ENCODE measurements at places on chromosomes 6 and 20.

DNA sequence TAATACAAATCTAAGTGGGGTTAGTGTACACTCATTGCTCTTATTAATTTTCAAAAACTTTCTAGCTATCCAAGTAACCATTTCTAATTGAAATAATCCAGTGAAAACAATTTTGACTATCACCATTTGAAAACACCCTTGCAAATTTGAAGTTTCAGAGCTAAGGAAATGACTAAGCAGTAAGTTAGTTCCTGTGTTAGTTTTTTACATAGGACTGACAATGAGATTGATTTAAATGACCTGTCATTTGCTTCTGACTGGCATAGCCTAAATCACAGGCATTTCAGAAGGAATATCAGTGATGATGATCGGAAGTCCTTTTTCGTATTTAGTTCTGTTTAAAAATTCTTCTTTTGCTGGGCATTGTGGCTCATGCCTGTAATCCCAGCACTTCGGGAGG, 27.0 kb downstream of the STK4 start:
- DNase-seq, result no peak

DNA sequence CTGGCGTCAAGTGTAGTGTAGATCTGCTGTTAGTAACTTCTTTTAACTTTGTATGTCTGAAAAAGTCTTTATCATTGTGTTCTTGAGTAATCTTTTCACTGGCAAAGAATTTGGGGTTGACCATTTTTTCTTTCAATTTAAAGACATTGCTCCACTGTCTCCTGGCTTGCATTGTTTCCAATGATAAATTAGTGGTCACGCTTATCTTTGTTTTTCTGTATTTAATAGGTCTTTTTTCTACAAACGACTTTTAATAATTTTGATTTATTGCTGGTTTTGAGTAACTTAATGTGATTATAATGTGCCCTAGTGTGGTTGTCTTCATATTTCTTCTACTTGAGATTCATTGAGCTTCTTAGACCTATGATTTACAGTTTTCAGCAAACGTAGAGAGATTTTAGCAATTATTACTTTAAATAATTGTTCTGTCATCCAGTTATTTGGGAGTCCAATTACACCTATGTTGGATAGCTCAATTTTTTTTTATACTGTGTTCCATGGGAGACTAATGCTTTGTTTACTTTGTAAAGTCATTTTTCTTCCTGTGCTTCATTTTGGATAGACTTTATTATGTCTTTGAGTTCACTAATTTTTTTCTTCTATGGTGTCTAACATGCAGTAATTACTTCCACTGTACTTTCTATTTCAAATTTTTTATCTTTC, 38.3 kb upstream of the HEY2 start:
- no peak for DNase-seq

DNA sequence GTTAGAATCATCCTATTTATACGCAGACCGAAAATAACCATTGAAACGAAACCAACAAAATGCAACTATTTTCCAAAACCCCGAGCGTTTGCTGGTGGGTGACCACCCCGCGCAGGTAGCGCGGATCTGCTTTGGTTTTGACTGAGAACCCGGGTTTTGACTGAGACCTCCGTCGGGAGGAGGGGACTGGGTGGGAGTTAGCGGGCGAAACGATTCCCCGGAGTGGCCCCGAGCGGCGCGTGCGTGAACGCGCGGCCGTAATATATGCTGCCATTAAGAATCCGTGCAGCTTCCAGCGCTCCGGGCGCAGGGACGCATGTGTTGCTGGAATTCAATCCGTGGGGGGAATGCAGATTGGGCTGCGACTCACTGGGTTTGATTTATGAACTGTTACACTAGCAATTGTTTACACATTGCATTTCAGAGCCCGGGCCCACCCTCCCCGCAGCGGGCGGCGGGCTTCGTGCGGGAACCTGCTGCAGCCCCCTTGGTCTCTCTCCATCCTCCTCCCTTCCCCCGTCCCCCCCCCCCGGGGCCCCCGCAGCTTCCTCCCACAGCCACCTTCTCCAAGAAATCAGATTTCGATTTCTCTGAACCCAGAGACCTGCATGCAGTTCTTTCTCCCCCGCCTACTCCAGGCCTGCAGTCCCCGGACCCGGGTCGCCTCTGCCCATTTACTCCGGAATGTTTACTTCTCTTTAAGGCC, 9.9 kb downstream of the NRN1 start:
- no peak for DNase-seq

GRCh38 chr6:89662659-89663223, 24.2 kb upstream of the LYRM2 start:
- no peak for DNase-seq

GRCh38 chr6:113755449-113756289, 101.5 kb upstream of the MARCKS start:
- no peak for DNase-seq

- DNase-seq, result no peak
Observed at GRCh38 chr20:62361799-62362589, 5.1 kb downstream of the LAMA5 start.

- no peak for DNase-seq
Observed at GRCh38 chr6:168082860-168083513, 4.0 kb upstream of the FRMD1 start.

GRCh38 chr6:147715035-147715434, 206.5 kb downstream of the SAMD5 start:
- DNase-seq, result no peak

DNA sequence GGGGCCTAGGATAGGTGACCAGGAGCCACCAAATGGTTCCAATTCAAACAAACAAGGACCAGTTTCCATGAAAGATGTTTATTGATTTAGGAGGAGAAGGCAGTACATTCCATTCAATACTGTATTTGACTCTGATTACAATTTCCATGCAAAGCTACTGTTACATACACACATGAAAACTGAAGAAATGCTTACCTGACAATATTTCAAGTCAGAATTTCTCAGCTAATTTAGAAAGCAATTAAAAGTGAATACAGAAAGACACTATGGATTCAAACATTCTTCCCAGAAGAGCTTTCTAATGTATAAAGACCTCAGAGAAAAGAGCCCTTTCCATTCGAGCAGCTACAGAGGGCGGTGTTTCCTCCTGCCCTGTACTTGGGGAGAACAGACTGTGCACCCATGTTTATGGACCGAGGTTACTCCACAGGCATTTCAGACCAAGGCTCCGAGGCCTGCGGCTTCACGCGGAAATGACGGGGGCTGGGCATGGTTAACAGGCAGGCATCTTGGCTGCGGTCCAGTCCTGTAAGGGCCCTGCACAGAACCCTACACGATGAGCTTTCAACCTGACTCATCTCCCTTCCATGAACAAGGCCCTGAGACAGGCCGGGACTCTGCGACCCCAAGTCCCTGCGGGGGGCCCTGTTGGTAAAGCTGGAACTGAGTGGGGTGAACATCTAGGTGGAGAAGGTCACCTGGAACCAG, 25.7 kb upstream of the TCFL5 start:
- DNase-seq, result peak; percentile 89

DNA sequence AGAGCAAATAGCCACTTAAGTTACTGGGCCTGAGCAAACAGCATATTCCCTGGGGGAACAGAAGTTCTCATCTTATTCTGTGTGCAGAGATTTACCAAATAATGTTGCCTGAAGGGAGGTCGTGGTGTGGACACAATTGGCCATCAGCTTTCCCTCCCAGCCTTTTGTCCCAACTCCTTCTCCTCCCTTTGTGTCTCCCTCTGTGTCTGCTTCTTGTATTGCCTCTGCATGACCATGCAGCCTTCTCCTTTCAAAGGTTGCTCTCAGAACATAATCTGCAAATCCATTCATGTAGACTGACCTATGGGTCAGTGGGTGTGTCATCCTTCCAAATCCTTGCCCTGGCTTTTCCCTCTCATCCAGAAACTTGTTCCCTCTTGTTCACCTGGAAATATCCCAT, 150.3 kb upstream of the INSM1 start:
- no peak for DNase-seq

GRCh38 chr6:134532694-134533624, 215.0 kb upstream of the SGK1 start:
- DNase-seq, result no peak

GRCh38 chr6:34094474-34095135, 51.3 kb downstream of the GRM4 start:
- DNase-seq, result no peak

DNA sequence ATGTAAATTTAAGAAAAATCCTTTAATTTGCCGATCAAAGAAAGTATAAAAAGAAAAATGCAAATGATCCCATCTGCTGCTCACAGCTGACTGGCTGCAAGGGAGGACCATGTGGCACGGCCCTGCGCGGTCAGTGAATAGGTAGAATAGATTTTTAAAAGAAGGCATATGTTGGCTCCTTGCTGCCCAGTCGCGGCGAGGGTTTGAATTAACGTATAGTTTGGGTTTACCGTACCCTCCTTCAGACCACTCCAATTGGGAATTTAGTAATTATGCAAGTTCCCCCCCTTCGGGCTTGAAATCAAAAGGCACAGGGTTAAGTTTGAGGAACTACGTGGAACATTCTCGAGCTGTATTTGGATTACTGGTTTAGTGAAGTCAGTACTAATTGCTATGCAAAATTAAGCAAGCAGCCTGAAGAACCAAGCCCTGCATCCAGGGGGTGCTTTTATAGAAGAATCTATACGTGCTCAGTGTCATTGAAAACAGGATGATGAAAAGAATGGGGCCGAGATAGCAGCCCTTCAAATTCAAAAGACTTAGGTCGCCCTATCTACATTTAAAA, 1.1 kb upstream of the BEND3 start:
- no peak for DNase-seq

- DNase-seq, result no peak
Observed at GRCh38 chr20:36155991-36156390, 1.5 kb downstream of the EPB41L1 start.

DNA sequence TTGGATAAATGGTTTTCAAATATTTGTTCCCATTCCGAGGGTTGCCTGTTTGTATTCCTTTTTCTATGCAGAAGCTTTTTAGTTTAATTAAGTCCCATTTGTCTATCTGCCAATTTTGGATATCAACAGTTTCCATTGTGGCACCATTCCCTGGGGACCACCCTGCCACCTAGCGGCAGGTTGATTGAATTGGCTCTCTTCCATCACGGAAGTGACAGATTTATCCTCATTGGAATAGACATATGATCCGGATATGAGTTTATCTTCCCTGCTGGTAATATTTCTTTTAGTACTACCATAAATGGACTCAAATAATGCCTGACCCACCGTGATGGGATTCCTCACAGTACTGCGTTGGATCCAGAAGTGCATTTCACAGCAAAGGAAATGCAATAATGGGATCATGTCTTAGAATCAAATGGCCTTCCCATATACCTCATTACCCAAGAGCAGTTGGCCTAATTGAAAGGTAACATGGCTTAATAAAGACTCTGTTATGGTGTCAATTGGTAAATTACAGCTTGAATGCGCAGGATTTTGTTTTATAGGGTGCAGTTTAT, 327.0 kb downstream of the BMP2 start:
- no peak for DNase-seq

GRCh38 chr6:3575166-3575565, 118.3 kb upstream of the SLC22A23 start:
- DNase-seq, result no peak

GRCh38 chr6:134182528-134182927, 130.1 kb upstream of the SLC2A12 start:
- no peak for DNase-seq

GRCh38 chr20:57212534-57213276, 53.7 kb downstream of the BMP7 start:
- DNase-seq, result no peak

DNA sequence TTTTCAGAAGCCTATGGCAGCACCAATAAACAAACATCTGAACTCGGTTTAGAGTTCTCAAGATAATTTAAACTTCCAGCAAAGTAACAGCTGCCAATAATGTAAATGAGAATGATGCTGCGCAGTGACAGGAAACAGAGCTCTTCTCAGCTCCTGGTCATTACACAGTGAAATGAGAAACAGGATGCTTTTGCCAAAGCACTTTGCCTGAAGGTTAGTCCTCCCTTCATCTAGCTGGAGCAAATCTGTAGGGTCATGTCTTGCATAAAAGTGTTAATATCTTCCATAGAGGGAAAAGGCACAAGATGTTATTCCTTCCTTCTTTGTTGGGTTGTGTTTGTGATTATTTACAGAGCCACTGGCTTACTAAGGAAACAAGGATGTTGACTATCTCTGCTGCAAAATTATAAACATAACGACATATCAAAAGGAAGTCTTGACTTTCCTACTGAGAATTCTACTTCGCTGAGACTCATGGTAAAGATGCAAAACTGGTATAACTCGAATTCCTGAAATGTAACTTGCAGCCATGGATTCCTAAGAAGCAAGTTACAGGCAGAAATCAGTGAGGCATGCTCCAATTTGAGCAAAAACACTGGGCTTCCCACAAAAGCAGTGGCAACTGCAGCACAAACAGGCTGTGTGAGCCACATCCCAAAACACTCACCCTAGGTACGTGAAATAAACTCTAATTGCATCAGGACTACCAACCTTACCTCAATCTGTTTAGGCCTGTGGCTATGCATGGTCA, 102.5 kb upstream of the BEND6 start:
- DNase-seq, result no peak

GRCh38 chr6:56640374-56640773, 2.3 kb downstream of the DST start:
- DNase-seq, result no peak

DNA sequence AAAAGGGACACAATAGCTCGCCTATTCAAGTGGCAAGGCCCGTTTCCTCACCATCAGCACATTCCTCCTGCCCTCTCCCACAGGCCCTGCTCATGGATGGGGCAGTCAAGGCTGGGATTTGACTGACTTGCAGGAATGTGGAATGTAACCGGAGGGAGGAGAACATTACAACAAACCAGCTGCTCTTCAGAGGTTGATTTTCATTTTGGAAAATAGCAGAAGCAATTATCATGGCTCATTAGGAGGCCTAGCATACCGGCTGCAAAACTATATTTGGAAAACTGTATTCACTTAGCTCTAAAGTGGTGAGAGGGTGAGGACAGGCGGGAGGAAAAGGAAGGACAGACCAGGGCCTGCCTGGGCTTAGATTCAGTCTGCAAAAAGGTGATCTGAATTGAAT, 283.7 kb downstream of the CD83 start:
- DNase-seq, result no peak

GRCh38 chr6:35370124-35370741, 27.9 kb downstream of the PPARD start:
- DNase-seq, result peak; percentile 98

DNA sequence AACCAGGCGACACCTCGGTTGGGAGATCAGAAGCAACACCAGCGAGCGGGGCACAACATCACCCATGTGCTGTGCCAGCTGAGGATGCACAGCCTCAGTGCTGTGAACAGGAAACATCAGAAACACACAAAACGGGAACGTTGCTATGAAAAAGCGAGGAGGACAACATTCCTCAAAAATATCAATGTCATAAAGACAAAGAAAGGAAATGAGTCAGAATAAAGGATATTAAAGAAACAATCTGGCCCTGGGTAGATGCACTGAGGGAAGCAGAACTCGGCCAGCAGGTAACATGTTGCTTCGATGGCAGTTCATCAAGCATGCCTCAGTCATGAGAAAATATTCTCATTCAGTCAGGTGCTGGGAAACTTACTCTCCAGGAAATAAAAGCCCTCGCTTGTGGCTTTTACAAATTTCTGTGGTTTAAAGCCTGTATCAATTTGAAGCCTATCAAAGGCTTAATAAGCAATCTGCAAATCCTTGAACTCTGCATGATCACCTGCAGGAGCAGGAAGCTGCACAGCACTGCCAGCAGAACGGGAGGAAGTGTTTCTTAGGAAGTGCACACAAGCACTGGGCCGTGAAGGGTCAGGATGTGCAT, 77.5 kb downstream of the GINS1 start:
- no peak for DNase-seq

- no peak for DNase-seq
Observed at GRCh38 chr6:95110767-95111166, 466.6 kb upstream of the MANEA start.
